Mesothelial cell of epicardium (in vitro differentiated cells): ENCODE measurements at places on chromosomes 1 and 21. TPM values are rescaled to one million over a fixed set of nuclear protein-coding genes. Genes with fewer than 3 reads are reported as not detected.

ACTA1 gene
- total RNA-seq: 3.6 to 4.1 TPM (median 3.9 TPM) in 3 replicates

PAPPA2 gene
- 0.25 to 1.00 TPM (median 0.32 TPM) in 3 replicates for total RNA-seq

FAM78B gene
- total RNA-seq: 0.07 to 0.16 TPM in 2 of 3 replicates, not detected in the other

DYNLT4 gene
- 0.31 to 0.72 TPM (median 0.47 TPM) in 3 replicates for total RNA-seq

LAMC2 gene
- total RNA-seq: 9.2 to 10.4 TPM (median 9.9 TPM) in 3 replicates

ATP6V1G3 gene
- total RNA-seq: not detected in 3 replicates

SGIP1 gene
- total RNA-seq: 8.6 to 11.9 TPM (median 9.8 TPM) in 3 replicates

CCSAP gene
- total RNA-seq: 7.6 to 8.6 TPM (median 8.3 TPM) in 3 replicates

PEAR1 gene
- 13.8 to 16.1 TPM (median 15.7 TPM) in 3 replicates for total RNA-seq

PIGP gene
- total RNA-seq: 11.0 to 13.9 TPM (median 13.7 TPM) in 3 replicates

EDARADD gene
- 16.6 to 18.1 TPM (median 17.0 TPM) in 3 replicates for total RNA-seq

THEM5 gene
- total RNA-seq: not detected in 3 replicates

KPRP gene
- not detected in 3 replicates for total RNA-seq

ARMH1 gene
- 14.9 to 19.1 TPM (median 17.9 TPM) in 3 replicates for total RNA-seq

CTSS gene
- 2.1 to 3.1 TPM (median 2.6 TPM) in 3 replicates for total RNA-seq

DNA sequence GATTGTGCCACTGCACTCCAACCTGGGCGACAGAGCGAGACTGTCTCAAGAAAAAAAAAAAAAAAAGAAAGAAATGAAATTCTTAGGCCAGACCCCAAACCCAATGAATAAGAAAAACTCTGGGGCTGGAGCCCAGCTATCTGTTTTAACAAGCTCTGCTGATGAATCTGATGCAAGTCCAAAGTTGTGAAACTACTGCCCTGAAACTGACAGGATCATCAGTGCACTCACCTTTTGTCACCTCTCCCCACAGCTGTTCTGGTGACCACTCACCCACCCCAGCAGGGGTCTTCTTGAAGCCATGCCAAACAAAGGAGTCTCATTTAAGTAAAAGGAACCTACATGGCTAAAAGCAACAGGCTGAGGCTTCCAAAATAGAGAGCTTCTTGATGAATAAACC lies 8.4 kb downstream of the PABPC4 start:
- DNase-seq: no peak

DNA sequence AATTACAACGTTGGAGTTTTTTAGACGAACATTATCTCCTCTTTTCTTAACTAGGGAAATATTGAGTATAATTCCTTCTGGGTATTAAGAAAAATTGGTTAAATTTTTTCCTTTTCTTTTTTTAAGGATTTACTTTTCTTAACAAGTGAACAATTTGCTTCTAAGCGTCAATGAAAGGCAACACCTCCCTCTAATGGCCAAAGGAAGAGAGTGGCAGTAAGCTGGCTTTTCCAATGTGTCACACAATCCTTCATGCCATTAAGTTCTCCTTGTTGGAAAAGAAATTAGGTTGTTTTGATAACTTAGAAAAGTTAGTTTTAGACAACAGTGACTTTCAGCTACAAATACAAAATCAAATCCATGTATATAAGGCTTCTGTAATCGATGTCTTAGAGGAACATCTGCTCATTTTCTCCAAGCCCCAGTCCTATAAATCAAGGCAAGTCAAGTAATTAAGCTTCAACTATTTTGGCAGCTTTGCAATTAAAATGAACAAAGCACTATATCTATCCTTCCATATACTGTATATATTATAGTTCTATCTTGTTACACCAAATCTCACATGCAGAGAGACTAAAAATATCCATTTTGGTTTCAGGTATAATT lies 62.8 kb downstream of the EDEM3 start:
- no peak for DNase-seq

- no peak for DNase-seq
Observed at GRCh38 chr1:204420039-204421004, 8.7 kb upstream of the PPP1R15B start.

DNA sequence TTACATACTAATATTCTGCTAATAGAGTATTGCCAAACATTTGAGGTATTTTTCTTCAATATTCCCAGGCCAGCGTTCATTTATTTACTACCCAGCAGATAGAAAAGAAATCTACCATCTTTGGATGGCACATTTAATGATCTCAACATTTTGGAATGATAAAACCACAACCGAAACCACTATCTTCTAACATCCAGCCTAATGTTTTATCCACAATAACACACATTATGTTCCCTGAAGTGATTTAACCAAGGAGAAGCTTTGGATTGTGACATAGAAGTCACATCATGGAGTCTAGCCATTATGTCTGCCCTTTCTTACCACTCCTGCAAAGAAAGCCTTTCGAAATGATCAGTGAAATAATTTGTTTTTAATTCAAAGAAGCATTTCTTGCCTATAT lies 497.1 kb upstream of the PLXNA2 start:
- DNase-seq: no peak

- no peak for DNase-seq
Observed at GRCh38 chr1:160767395-160768294, 28.3 kb upstream of the LY9 start.

GRCh38 chr1:50181027-50181663 lies 72.4 kb downstream of the ELAVL4 start:
- no peak for DNase-seq

GRCh38 chr1:160546942-160547341 lies 23.9 kb upstream of the SLAMF6 start:
- no peak for DNase-seq

- no peak for DNase-seq
Observed at GRCh38 chr1:209884665-209885117, 53.3 kb upstream of the SYT14 start.

GRCh38 chr1:118920124-118920717 lies 67.9 kb downstream of the TBX15 start:
- DNase-seq: no peak

DNA sequence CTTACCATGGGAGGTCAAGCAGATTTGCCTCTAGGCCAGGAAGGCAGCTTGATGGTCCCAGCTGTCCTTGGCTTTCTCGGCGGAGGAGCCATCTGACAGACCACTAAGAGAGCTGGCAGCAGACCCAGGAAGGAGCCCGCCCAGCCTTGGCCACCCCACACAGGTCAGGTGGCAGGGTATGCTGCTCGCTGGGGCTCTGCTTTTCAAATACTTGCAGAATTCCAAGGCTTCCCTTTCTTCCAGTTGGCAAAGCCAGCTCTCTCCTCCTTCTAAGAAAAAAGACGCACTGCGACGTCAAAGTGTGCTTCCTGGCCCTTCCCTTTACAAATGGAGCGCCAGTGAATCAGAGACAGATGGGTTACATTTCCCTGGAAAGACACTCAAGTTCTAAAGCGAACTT lies 229.4 kb downstream of the CACNA1E start:
- DNase-seq: no peak

DNA sequence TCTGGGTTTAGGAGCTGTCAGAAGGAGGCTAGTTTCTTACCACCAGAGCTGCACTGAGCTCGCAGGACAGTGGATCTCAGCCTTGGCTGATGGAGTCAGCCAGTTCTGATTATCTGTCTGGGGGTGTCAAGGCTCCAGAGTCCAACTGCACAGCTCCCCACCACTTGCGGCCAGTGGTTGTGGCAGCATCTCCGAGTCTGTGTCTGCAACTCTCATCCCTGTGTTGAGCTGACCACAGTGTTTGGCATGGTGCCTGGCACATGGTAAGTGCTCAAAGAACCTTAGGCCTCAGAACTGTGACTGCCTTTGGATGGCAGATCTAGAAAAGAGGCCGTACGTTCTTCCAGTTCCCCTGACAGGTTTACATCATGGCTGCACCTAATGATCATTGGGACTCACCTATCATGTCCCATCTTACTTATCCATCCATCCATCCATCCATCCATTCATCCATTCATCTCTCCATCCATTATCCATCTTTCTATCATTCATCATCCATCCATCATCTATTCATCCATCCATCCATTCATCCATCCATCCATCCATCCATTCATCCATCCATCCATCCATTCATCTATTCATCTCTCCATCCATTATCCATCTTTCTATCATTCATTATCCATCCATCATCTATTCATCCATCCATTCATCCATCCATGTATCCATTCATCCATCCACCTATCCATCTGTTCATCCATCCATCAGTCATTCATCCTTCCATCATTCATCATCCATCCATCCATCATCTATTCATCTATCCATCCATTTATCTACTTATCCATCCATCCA lies 114.5 kb downstream of the CRYAA start:
- DNase-seq: no peak

DNA sequence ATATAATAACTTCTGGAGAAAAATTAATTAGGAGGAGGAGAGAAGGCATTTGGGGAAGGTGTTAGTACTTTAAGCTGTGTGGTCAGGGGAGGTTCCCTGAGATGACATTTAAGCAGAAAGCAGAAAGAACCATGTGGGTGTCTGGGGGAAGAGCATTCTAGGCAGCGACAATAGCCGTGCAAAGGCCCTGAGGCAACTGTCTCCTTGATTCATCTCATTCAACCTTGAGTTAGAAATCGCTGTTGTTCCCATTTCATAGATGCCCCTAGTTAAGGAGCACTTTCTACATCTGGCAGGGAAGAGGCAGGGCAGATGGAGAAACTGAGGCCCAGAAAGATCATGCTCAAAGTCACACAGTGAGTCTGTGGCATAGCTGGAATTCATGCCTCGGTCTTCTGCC lies 108.6 kb upstream of the RUNX3 start:
- no peak for DNase-seq

- no peak for DNase-seq
Observed at GRCh38 chr1:36585569-36586548, 103.1 kb upstream of the CSF3R start.

DNA sequence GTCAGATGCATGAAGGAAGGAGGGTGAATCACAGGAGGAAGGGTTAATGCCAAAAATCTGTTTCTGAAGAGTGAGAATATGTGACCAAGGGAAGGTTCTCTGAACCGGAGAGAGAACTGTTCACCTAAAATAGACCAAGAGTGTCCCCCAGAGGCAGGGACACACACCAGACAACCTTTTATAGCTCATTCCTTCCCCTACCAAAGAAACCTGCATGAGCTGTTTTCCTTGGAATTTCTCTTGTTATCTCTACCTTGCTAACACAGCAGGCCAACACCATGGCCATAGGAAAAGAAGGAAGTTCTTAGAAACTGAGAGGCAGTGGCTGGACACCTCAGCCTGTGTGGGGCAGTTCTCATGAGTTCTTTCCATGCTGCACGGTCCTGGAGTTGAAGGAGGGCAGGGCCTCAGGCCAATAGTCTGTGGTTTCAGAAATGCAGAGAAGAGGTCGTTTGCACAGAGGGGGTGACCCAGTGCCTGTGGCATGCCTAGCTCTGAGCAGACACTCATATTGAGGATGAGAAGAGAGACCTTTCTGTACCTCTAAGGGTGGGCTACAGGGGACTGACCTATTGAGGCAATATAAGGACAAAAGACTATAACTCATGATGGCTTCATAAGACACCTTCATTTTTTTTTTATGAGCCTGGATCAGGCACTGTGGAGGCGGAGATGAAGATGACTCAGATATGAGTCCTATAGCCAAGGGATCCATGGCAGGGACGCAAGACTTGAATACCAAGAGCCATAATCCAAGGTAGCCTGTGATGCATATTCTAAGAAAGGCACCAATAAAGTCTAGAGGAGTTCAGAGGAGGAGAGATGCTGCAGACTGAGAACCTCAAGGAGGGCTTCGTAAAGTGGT lies 39.4 kb downstream of the IGFN1 start:
- no peak for DNase-seq

- no peak for DNase-seq
Observed at GRCh38 chr1:44723496-44724295, 7.3 kb downstream of the RNU5D-1 start.

GRCh38 chr1:11174261-11174942 lies 14.8 kb upstream of the ANGPTL7 start:
- no peak for DNase-seq

DNA sequence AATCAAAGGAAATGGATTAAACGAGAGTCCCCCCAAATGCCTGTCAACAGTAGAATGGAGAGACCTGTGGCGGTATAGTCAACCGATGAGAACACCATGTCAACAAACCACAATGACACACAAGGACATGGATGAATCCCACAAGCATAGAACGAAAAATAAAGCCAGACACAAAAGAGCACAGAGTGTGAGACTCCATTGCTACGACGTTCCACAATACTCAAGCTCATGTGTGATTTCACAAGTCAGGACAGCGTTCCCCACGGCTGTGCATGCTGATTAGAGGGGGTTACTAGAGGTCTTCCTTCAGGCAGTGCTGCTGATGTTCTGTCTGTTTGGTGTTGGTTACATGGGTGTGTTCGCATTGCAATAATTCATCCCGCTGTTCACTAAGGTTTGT lies 5.8 kb upstream of the PLA2G2D start:
- no peak for DNase-seq

DNA sequence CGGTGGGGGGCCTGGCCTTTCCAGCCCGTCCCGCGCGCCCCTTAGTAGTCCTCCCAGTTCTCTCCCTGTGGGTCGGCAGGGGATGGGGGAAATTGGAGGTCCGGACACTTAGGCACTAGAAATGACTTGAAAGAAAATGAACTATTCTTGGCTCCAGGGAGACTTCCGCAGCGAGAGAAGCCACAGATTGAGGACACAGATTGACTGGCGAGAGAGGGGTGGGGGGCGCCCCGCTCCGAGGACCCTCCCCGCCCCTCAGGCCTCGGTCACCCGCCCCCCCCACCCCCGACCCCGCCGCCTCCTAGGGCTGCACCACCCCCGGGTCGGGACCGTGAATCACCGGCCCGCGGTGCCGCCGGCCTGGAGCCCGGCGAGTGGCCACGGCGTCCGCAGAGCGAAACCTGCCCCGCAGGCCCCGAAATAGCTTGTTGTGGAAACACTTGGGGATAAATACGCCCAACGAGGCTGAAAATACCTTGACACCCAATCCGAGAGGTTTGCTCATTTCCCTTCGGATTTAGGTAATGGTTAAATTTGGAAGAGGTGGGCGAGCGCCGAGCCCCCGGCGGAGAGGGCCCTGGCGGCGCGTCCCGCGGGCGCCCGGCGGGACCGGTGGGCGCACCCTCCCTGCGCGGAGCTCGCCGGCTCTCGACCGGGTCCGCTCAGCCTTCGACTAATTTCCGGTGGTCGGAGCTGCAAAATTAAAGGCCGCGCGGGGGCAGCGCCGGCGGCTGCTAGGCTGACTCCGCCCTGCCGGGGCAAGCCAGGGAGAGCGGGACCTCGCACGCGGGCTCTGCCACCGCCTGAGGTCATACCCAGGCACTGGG lies at the start of gene GFI1:
TSS of gene GFI1 (minus strand) at position 675 of the 827 bp plus-strand sequence. CDS start 3,438 bp downstream, outside the sequence.
- DNase-seq: peak; percentile 43

DNA sequence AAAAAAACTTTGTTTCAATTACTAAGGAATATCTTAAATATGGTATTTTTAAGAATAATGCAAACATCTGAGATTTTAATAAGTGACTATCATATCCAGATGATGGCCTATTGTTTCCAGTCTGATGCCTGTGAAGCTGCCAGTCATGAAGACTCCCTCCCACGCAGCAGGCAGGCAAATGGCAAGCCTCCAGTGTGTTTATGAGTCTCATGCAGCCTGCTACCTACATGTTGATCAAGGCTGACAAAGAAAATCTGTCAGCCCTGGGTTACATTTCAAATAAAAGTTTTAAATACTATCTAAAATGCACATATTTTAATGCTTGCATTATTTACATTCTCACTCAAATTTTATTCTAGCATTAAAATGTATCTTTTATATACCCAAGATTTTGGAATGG lies 137.6 kb upstream of the RNPC3 start:
- no peak for DNase-seq
